ENCODE measurements at places on chromosomes 5 and 9. TPM values are rescaled to one million over a fixed set of nuclear protein-coding genes. Genes with fewer than 3 reads are reported as not detected.

- H3K36me3 ChIP-seq: no peaks in the 10 kb centered on the region
- H3K27ac ChIP-seq: no peak overlapping the region
- DNase-seq: peak; percentile 65
- H3K4me1 ChIP-seq: peaks cover 15% of the 10 kb centered on the region
- peaks cover 32% of the 10 kb centered on the region for H3K27me3 ChIP-seq
- no peak overlapping the region for H3K4me3 ChIP-seq
Measured at GRCh38 chr9:135085830-135086546, 1.5 kb upstream of the OLFM1 start.

- H3K36me3 ChIP-seq: no peaks in the 10 kb centered on the region
- no peaks in the 10 kb centered on the region for H3K27me3 ChIP-seq
- H3K27ac ChIP-seq: no peak overlapping the region
- DNase-seq: no peak
Measured at GRCh38 chr9:30411571-30411970, 1972.9 kb upstream of the ACO1 start.

The PRRX2 gene
- 14.0 TPM for total RNA-seq

GRCh38 chr5:142571371-142571770 lies 114.5 kb downstream of the FGF1 start:
- no peaks in the 10 kb centered on the region for H3K4me1 ChIP-seq
- H3K27ac ChIP-seq: no peak overlapping the region
- DNase-seq: no peak
- no peak overlapping the region for H3K4me3 ChIP-seq

DNA sequence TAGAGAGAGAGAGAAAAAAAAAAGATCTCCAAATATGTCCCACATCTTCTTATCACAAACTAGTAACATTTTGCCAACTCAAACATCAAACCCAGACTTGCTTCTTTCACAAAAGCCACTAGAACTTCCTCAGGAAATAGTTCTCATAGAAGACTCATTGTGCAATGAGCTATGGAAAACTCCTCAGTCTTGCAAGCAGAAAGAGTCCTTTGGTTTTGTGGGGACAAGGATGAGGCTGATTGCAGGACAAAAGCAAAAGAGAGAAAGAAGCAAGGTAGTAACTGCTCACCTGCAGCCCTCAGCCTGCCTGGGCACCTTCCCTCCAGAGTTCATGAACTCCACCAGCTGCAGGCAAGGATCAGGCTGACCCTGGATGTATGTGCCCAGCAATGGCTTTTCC lies 399.0 kb downstream of the IRX1 start:
- DNase-seq: no peak
- no peaks in the 10 kb centered on the region for H3K36me3 ChIP-seq
- no peak overlapping the region for H3K4me3 ChIP-seq

GRCh38 chr9:112184946-112185345 lies 9.8 kb upstream of the SUSD1 start:
- DNase-seq: no peak
- H3K27me3 ChIP-seq: no peaks in the 10 kb centered on the region
- no peak overlapping the region for H3K27ac ChIP-seq
- H3K4me3 ChIP-seq: no peak overlapping the region
- H3K36me3 ChIP-seq: no peaks in the 10 kb centered on the region

- no peaks in the 10 kb centered on the region for H3K27me3 ChIP-seq
- no peak for DNase-seq
- H3K27ac ChIP-seq: no peak overlapping the region
- H3K4me1 ChIP-seq: no peaks in the 10 kb centered on the region
- no peak overlapping the region for H3K4me3 ChIP-seq
- no peaks in the 10 kb centered on the region for H3K36me3 ChIP-seq
Measured at GRCh38 chr5:179221196-179221876, 123.9 kb downstream of the ADAMTS2 start.

DNA sequence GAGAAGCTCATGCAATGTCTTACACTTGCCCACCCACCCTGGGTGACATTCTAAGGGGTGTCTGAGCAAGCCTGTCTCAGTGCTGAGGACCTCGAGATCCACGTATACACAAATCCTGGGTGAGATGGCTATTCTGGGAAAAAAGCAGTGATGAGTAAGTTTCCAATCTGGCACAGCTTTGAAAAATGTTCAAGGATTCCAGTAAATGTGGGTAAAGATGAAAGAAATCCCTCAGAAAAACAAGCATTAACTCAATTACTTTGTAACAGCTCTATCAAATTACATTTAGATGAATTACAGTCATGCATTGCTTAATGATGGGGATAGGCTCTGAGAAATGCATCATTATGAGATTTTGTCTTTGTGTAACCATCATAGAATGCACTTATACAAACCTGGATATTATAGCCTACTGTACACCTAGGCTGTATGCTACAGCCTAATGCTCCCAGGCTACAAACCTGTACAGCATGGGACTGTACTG lies 26.9 kb downstream of the GOLM1 start:
- no peak overlapping the region for H3K4me3 ChIP-seq
- no peak overlapping the region for H3K27ac ChIP-seq
- H3K27me3 ChIP-seq: no peaks in the 10 kb centered on the region
- DNase-seq: no peak
- H3K4me1 ChIP-seq: no peaks in the 10 kb centered on the region
- H3K36me3 ChIP-seq: peaks cover 4% of the 10 kb centered on the region

- H3K4me3 ChIP-seq: peak overlapping the region; percentile 35
- peaks cover 7% of the 10 kb centered on the region for H3K4me1 ChIP-seq
- no peak overlapping the region for H3K27ac ChIP-seq
- no peak for DNase-seq
- 0 out of 2 replicates have a peak, but pooled peaks cover 3% of the 10 kb centered on the region for H3K27me3 ChIP-seq
Measured at GRCh38 chr9:27528886-27529315, 713 bp downstream of the MOB3B start.

The CCNB1 gene
- total RNA-seq: 295 TPM

The ZNF454 gene
- total RNA-seq: not detected

GRCh38 chr5:180259260-180259611 lies 32.6 kb downstream of the MAPK9 start:
- H3K27ac ChIP-seq: no peak overlapping the region
- H3K27me3 ChIP-seq: no peaks in the 10 kb centered on the region
- H3K4me1 ChIP-seq: no peaks in the 10 kb centered on the region
- peaks cover 83% of the 10 kb centered on the region for H3K36me3 ChIP-seq
- no peak overlapping the region for H3K4me3 ChIP-seq

GRCh38 chr5:124544366-124545055 lies 201.9 kb downstream of the ZNF608 start:
- no peaks in the 10 kb centered on the region for H3K27me3 ChIP-seq
- H3K27ac ChIP-seq: no peak overlapping the region
- H3K36me3 ChIP-seq: no peaks in the 10 kb centered on the region
- H3K4me1 ChIP-seq: no peaks in the 10 kb centered on the region

DNA sequence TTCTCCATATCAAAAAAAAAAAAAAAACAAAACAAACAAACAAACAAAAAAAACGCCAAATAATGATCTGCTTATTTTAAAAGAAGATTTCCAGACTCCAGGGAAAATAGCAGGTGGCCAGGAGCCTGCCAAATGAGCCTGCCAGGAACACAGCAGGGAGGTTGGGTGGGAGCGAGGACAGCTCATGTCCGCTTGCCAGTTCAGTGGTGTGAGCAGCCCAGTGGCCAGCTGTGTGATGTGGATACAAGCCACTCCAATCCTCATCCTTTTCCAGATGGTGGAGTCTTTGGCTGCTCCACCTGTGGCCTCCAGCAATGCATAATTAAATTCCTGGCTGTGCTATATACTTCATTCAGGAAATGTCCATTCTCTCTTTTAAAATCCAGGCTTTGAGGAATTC lies 1025.1 kb upstream of the C9orf72 start:
- no peak overlapping the region for H3K27ac ChIP-seq
- no peaks in the 10 kb centered on the region for H3K4me1 ChIP-seq
- no peak for DNase-seq

DNA sequence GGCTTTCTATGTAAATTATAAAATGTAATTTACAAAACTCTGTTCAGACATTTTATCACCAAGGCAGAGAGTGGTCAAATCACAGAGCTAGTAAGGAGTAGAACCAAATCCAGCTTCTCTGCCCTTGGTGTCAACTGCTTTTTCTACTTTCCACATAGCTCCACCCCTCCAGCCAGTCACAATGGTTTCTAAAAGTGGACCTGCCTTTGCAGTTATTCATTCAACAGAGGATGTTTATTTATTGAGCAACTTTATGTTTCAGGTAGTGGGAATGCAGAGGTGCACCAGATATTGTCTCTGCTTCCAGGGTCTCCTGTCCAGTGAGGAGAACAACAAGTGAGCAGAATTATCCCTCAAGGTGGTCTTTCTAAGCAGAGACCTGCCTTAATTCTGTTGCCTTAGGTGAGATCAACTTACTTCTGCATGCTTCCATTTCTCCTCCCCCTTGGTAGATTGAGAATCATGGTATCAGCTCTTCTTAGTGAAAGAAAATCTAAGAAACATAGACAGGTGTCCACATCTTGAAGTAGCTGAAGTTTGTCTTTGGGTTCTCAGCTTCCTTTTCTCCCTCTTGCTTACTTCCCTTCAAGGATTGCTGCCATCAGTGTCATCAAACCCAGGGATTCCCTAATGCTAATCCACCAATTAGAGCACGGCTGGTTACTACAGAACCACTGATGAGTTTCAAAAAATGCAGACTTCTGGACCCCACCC lies 17.2 kb upstream of the PDCD1LG2 start:
- H3K27ac ChIP-seq: no peak overlapping the region
- H3K4me1 ChIP-seq: peaks cover 11% of the 10 kb centered on the region
- H3K27me3 ChIP-seq: no peaks in the 10 kb centered on the region
- H3K4me3 ChIP-seq: no peak overlapping the region
- DNase-seq: no peak
- H3K36me3 ChIP-seq: no peaks in the 10 kb centered on the region

DNA sequence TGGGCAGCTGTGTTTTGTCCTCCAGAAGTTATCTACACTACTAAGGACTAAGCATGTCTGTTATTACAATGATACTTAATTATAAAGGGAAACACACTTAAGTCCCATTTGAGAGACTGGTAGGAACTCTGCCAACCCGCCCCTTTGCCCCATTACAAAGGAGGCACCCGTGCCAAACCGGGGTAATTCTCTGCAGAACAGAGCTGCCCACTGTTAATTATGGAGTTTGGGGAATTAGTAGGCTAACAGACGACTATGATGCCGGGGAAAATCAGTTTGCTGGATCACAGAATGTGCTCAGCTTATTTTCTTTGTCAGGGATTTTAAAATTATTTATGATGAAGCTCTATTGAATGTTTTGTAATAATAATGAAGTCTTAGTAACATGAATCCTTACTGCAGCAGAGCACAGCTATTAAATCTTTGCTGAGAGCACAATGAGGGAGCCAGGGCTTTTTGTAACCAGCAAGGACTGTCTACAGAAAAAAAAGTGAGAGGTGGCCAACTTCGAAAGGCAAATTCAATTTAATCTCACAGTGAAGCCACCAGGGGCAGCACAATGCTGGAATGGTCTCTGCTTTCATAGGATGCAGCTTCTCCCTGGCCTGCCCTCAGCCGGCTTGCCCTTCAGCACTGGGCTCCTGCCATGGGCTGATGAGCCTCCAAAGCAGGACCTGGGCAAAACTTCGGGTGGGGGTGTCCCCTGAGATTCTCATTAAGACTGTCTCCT lies 134.5 kb downstream of the GNAQ start:
- no peaks in the 10 kb centered on the region for H3K27me3 ChIP-seq
- H3K36me3 ChIP-seq: no peaks in the 10 kb centered on the region
- DNase-seq: no peak
- no peak overlapping the region for H3K4me3 ChIP-seq
- no peaks in the 10 kb centered on the region for H3K4me1 ChIP-seq

DNA sequence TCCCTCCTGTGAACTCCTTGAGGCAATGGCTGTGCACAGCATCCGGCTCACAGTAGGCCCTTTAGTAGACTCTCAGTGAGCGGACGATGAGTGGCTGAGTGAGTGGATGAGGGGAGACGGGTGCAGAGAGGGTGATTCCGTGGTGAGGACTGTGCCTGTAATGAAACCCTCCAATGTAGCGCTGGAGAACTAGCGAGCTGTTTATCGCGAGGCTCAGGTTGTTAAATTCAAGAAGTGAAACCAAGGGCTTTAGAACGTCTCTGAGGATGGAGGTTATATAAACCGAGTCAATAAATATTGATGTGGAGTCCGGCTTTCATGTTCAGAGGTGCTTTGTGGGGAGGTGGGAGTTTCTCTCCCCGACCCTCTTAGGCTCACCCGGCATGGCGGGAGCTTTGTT lies 53.2 kb downstream of the NSG2 start:
- H3K27ac ChIP-seq: no peak overlapping the region
- H3K4me1 ChIP-seq: no peaks in the 10 kb centered on the region
- DNase-seq: no peak

DNA sequence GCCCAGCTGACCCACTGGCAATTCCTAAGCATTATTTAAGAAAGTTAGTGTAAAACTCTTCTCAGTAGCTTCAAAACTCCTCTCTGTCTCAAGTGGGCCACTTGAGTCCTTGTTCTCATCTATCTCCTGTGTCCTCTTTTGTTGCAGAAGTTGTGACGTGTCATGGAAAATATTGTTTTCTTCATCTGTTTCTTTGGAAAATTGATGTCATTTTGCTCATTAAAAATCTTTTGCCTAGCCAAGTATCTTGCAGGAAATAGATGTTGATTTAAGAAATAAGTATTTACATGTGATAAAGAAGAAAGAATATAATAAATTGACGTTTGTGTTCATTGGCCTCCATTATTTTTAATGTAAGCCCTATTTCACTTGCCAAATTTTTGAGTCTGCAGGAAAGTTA lies 1158.4 kb upstream of the SEMA6A start:
- H3K4me3 ChIP-seq: no peak overlapping the region
- no peak for DNase-seq
- H3K4me1 ChIP-seq: no peaks in the 10 kb centered on the region

GRCh38 chr5:179346401-179346800 lies 1.1 kb upstream of the ADAMTS2 start:
- no peaks in the 10 kb centered on the region for H3K36me3 ChIP-seq
- H3K27me3 ChIP-seq: no peaks in the 10 kb centered on the region
- no peak for DNase-seq
- peaks cover 25% of the 10 kb centered on the region for H3K4me1 ChIP-seq
- no peak overlapping the region for H3K27ac ChIP-seq

The ACER2 gene
- 0.82 TPM for total RNA-seq

DNA sequence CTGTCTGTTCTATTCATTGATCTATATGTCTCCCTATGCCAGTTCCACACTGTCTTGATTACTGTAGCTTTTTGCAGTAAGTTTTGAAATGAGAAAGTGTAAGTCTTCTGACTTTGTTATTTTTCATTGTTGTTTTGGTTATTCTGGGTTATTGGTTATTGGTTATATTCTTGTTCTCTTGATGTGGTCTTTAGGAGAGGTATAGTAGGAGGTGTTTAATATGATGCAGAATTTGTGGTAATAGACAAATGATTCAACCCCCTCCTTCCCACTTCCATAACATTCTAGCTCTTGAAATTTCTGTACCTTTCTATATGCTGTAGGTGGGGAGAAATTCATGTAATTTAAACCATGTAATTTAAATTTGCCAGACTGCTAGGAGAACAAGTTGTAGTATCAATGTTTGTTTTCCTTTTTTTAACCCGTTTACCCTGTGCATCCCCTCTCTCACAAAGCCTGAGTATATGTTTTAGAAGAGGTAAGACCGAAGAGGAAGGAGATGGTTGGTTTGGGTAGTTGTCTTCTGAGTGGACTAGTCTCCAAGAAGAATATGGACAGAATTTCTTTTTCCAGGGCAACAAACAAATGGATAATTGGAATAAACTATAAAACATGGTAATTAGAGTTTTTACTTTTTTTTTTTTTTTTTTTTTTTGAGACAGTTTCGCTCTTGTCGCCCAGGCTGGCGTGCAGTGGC lies 19.2 kb downstream of the ANKHD1 start:
- no peaks in the 10 kb centered on the region for H3K4me1 ChIP-seq
- DNase-seq: no peak
- H3K4me3 ChIP-seq: no peak overlapping the region
- peaks cover 6% of the 10 kb centered on the region for H3K36me3 ChIP-seq
- H3K27ac ChIP-seq: no peak overlapping the region

GRCh38 chr9:12813960-12814876 lies 39.4 kb downstream of the LURAP1L start:
- peaks cover 19% of the 10 kb centered on the region for H3K4me1 ChIP-seq
- H3K4me3 ChIP-seq: 0 out of 2 replicates have a peak overlapping the region, but pooled peaks have one; percentile 3
- H3K27me3 ChIP-seq: no peaks in the 10 kb centered on the region
- peak overlapping the region; percentile 92 for H3K27ac ChIP-seq
- H3K36me3 ChIP-seq: no peaks in the 10 kb centered on the region

The KCNT1 gene
- total RNA-seq: not detected

The MED10 gene
- total RNA-seq: 30.1 TPM

Measured in SJSA1 (cell line).